ENCODE measurements at places on chromosomes 3 and 15.

GRCh38 chr15:74438721-74439316 is 5.1 kb upstream of the SEMA7A start:
- no peaks in the 10 kb centered on the region for H3K27me3 ChIP-seq
- H3K4me1 ChIP-seq, result no peaks in the 10 kb centered on the region
- no peak overlapping the region for H3K4me3 ChIP-seq
- H3K36me3 ChIP-seq, result no peaks in the 10 kb centered on the region
- no peak overlapping the region for H3K27ac ChIP-seq

DNA sequence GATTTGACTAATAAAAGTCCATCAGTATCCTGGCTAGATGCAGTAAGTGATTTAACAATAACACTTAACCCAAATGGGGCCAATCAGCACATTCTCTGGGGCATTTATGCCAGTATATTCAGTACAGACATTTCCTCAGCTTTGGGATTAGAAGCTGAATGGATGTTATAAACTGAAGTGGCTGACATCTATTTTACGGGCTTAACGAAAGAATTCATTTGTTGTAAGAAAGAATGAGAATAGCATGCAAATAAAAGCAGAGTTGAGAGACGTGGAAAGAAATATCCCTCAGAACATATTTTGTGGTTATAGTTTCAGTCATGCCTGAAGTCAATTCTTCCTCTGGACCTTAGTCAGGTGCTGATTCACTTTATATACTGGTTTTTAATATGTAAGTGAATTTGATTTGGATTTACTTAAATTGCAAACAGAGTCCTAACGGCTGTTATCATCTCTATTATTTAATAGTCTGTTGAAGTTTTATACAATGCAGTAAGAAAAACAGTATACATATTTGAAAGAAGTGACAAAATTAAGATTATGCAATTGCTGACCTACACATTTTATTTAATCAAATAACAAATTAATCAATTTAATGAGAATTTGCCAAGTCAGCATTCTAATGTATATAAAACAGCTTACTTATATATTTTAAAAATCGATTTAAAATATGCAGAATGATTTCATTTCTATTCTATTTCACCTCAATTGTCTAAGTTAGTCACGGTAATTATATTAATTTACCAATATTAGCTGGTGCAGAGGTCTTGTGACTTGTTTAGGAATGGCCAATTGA is 513.9 kb upstream of the CADM2 start:
- no peaks in the 10 kb centered on the region for H3K4me1 ChIP-seq
- no peak overlapping the region for H3K4me3 ChIP-seq
- no peaks in the 10 kb centered on the region for H3K27me3 ChIP-seq
- no peak for DNase-seq

DNA sequence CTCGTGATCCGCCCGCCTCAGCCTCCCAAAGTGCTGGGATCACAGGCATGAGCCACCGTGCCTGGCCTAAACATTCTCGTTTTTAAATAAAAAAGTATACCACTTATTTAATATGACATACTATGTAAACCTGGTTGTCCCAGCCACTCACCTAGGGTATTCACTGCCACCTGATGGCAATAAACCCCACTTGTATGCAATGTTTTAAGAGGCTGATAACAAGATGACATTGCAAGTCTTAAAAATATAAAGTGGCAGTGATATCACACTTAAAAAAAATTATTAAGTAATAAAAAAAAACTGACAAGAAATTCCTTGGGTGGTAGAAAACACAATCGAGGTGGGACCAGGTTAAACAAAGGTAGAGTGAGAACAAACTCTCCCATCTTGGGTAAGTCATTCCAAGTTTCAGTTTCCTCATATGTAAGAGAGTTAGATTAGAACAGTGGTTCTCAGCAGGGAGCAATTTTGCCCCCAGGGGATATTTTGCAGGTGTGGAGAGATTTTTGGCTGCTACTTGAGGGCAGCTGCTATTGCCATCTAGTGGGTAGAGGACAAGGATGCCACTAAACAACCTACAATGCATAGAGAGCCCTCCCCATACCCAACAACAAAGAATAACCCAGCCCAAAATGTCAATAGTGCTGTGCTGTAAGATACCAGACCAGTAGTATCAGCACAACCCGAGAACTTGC is 14.5 kb downstream of the ARF4 start:
- H3K4me3 ChIP-seq, result no peak overlapping the region
- no peaks in the 10 kb centered on the region for H3K4me1 ChIP-seq
- no peaks in the 10 kb centered on the region for H3K27me3 ChIP-seq
- peaks cover 3% of the 10 kb centered on the region for H3K36me3 ChIP-seq

- H3K4me3 ChIP-seq, result no peak overlapping the region
- peaks cover 2% of the 10 kb centered on the region for H3K36me3 ChIP-seq
- no peak overlapping the region for H3K27ac ChIP-seq
- DNase-seq, result no peak
These were observed 19.8 kb downstream of the RARRES1 start for GRCh38 chr3:158712443-158712842.

DNA sequence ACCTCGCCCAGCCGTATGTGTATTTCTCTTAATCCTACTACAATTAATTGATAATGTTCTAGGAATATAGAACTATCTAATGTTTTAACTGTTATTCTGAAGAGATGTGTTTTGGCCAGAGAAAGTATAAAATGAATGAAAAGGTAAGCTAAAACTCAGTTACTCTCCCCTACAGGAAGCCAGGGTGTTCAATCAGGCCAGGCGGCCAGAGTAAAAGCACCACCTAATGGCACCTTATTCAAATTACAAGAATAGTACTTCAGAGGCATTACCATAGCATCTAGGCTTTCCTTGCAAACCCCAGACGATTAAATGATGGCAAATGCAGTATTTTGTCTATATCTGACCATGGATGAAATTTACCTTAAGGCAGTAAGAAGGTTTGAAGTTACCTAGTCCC is 10.4 kb downstream of the SLC12A8 start:
- no peaks in the 10 kb centered on the region for H3K4me1 ChIP-seq
- no peak overlapping the region for H3K4me3 ChIP-seq
- no peak overlapping the region for H3K27ac ChIP-seq
- no peak for DNase-seq
- no peaks in the 10 kb centered on the region for H3K27me3 ChIP-seq

DNA sequence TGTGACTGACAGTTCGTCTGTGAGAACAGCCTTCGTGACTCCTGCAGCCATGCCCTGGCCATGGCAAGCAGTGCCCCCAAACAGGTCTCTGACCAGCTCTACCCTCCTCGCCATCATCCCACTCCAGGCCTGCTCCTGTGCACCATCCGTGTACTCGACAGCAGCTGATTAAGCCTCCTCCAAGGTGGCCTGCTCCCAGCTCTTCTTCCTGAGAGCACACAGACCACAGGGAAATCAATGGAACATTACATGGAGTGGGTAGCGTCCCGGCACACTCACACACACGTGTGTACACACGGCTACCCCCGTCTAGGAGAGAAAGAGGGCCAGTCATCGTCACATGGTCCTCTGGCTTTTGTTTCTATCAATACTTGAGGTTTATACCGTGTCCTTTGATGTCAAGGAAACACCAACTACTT is 21.1 kb downstream of the ANXA2 start:
- no peak for DNase-seq
- H3K27me3 ChIP-seq, result no peaks in the 10 kb centered on the region
- H3K36me3 ChIP-seq, result peaks cover 2% of the 10 kb centered on the region
- H3K27ac ChIP-seq, result peak overlapping the region; percentile 14
- H3K4me3 ChIP-seq, result no peak overlapping the region

DNA sequence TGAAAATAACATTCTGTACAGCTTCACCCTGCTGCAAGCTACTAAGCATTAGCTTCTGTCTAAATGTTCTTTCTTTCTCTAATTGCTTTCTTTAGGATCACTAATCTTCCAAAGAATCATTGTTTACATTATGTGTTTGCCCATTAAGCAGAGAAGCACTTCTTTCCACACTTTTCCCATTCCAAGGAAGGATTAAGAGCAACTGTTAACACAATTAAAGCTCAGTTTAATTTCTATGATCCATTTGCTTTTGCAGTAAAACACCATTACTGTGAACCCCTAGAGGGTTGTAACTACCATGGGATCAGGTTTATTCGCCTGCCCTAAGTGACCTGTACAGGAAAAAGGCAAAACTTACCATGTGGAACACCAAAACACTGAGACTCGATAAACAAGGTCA is 125.8 kb upstream of the ZNF385D start:
- no peak overlapping the region for H3K4me3 ChIP-seq
- H3K27ac ChIP-seq, result no peak overlapping the region
- DNase-seq, result no peak
- H3K27me3 ChIP-seq, result no peaks in the 10 kb centered on the region
- H3K36me3 ChIP-seq, result no peaks in the 10 kb centered on the region

- H3K27ac ChIP-seq, result no peak overlapping the region
- H3K27me3 ChIP-seq, result no peaks in the 10 kb centered on the region
- no peak overlapping the region for H3K4me3 ChIP-seq
- H3K4me1 ChIP-seq, result no peaks in the 10 kb centered on the region
These were observed 525.1 kb upstream of the GOLIM4 start for GRCh38 chr3:168620854-168621253.

DNA sequence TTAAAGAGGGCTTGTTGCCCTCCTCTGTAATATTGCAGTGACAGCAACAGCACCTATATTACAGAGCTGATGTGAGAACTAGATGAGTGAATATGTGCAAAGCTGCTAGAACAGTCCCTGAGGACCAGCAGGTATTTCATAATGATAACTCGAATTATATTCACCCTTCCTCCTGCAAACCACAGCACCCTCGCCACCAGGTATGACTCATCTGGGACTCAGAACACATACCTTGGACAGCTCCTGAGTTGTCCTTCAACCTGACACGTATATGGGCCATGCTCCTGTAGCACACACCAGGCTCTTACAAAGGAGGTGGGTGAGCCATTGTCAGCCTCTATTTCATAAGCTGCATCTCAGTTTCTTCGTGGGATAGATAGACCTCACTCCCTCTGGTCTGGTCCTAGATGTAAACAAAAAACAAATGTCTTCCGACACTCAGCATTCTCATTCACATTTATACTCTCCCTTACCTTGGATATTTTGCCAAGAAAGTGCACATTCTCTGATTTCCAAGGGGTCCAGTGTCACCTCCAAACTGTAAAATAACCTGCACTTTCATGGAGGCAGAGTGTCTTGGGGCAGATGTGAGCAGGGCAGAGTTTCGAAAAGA is 124.5 kb downstream of the TLE3 start:
- H3K27me3 ChIP-seq, result no peaks in the 10 kb centered on the region
- no peaks in the 10 kb centered on the region for H3K36me3 ChIP-seq
- DNase-seq, result no peak
- H3K27ac ChIP-seq, result no peak overlapping the region

DNA sequence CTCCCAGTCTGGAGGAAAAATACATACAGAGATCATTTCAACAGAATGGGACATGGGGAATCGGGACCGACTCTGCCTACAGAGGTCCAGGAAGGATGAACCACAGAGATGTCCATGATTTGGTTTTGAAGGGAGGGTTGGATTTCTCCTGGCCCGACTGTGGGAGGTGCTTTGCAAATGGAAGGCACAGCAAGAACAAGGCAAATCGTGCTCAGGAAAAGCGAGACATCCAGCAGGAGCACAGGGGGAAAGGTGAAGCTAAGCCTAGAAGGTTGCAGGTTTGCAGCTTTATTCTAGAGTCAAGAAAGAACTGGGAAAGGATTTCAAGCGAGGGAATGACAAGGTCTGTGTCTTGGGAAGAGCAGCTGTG is 181.9 kb downstream of the OPA1 start:
- H3K27me3 ChIP-seq, result no peaks in the 10 kb centered on the region
- no peak overlapping the region for H3K4me3 ChIP-seq
- DNase-seq, result no peak
- no peaks in the 10 kb centered on the region for H3K36me3 ChIP-seq
- H3K4me1 ChIP-seq, result no peaks in the 10 kb centered on the region

GRCh38 chr3:50237133-50237651 is 1.2 kb downstream of the GNAI2 start:
- no peak overlapping the region for H3K27ac ChIP-seq
- H3K36me3 ChIP-seq, result no peaks in the 10 kb centered on the region
- no peaks in the 10 kb centered on the region for H3K4me1 ChIP-seq
- H3K4me3 ChIP-seq, result peak overlapping the region; percentile 95
- H3K27me3 ChIP-seq, result no peaks in the 10 kb centered on the region

DNA sequence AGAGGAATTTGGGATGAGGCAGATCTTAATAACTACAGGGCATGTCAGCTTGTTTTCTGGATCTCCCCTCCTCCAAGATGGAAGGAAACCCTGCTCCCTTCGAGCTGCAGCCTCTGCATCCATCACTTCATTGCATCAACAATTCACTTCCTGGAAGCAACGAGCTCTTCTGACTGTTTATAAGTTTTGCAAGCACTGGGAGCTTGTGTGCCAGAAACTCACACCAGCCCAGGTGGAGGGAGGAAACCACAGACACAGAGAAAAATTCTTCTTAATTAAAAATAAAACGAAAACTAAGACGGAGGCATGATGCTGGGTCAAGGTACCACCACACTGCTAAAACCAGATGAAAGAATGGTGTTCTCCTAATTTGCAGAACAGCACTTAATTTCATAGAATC is 10.6 kb downstream of the LRIG1 start:
- peaks cover 13% of the 10 kb centered on the region for H3K4me1 ChIP-seq
- no peaks in the 10 kb centered on the region for H3K27me3 ChIP-seq
- H3K36me3 ChIP-seq, result no peaks in the 10 kb centered on the region
- peak overlapping the region; percentile 82 for H3K27ac ChIP-seq
- no peak for DNase-seq
- no peak overlapping the region for H3K4me3 ChIP-seq

- no peak overlapping the region for H3K27ac ChIP-seq
- H3K27me3 ChIP-seq, result no peaks in the 10 kb centered on the region
- no peaks in the 10 kb centered on the region for H3K4me1 ChIP-seq
These were observed 24.8 kb downstream of the SLC28A2 start for GRCh38 chr15:45276831-45277230.

DNA sequence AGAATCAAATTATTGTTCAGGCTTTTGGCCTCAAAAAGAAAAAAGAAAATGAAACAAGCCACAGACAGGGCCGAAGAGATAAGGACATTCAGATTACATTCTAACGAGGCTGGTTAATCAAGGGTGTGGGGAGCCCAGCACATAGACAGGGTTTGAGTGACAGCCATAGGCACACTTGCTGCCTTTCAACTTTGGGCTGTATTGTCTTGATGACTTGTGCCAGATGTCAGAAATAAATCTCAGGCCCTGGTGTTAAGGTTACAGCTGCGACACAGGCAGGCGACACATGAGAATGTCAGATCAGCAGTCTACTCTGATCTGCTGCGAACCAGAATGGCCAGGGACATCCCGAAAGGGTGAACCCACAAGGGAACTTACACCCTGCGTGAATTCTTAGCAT is 231.2 kb upstream of the ARRDC4 start:
- H3K27ac ChIP-seq, result no peak overlapping the region
- no peak for DNase-seq
- no peaks in the 10 kb centered on the region for H3K36me3 ChIP-seq
- no peaks in the 10 kb centered on the region for H3K27me3 ChIP-seq
- no peak overlapping the region for H3K4me3 ChIP-seq

GRCh38 chr3:27859821-27860220 is 137.7 kb upstream of the EOMES start:
- H3K4me3 ChIP-seq, result no peak overlapping the region
- no peak for DNase-seq
- no peaks in the 10 kb centered on the region for H3K36me3 ChIP-seq
- H3K4me1 ChIP-seq, result no peaks in the 10 kb centered on the region
- H3K27me3 ChIP-seq, result no peaks in the 10 kb centered on the region

- DNase-seq, result no peak
- no peaks in the 10 kb centered on the region for H3K4me1 ChIP-seq
These were observed 928.9 kb downstream of the FHIT start for GRCh38 chr3:60322298-60322856.

GRCh38 chr3:38084334-38085310 is 45.6 kb downstream of the DLEC1 start:
- H3K4me3 ChIP-seq, result no peak overlapping the region
- H3K36me3 ChIP-seq, result no peaks in the 10 kb centered on the region
- DNase-seq, result no peak
- no peak overlapping the region for H3K27ac ChIP-seq
- H3K4me1 ChIP-seq, result no peaks in the 10 kb centered on the region
